ENCODE measurements at places on chromosomes 3 and 15. TPM values are rescaled to one million over a fixed set of nuclear protein-coding genes. Genes with fewer than 3 reads are reported as not detected.

DNA sequence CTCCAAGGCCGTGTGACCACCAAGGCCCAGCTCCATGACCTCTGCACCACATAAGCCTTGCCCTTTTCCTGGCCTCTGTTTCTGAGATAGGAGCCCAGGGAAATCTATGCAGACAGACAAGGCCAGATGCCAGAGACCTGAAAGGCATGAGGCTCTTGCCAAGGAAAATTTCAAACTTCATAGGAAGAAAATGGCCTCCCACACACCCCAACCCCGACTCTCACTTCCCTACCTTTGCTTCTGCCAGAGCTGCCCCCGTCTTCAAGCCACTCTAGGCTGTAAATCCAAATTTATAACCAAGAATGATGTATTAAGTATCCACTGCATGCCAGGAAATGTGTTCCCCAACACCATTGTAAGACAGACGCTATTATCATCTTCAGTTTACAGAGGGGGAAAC, 65.5 kb upstream of the HRH1 start:
- no peak for DNase-seq

- DNase-seq, result no peak
These were observed 631.6 kb upstream of the KCNMB2 start for GRCh38 chr3:177904621-177905020.

- DNase-seq, result no peak
These were observed 3.6 kb downstream of the PXK start for GRCh38 chr3:58336135-58336882.

SLC22A14 gene
- total RNA-seq, result not detected

GRCh38 chr3:63937661-63938651, 25.8 kb upstream of the SCAANT1 start:
- no peak for DNase-seq

DNA sequence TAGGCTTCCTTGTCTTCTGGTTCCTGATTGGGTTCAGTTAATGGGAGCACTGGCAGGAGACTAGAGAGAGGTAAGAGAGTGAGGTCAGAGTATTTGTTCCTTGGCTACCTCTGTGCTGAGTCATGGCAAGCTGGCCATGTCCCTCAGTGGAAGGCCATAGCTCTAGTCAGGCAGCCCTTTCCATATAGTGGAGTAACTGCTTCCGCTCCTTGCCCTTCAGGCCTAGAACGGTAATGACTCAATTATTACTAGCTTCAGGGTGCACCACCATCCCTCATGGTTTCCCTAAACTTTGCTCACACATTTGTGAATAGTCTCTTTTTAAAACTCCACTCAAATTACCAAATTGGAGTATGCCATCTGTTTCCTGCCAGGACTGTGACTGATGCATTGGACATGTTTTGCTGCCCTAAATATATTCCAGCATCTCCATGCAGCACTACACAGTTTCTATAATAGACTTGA, 10.5 kb upstream of the ANO10 start:
- peak; percentile 12 for DNase-seq

GRCh38 chr3:127183931-127184869, 8.7 kb upstream of the PRR23E start:
- DNase-seq, result no peak

- DNase-seq, result peak; percentile 75
These were observed 125.1 kb upstream of the SLC25A36 start for GRCh38 chr3:140816372-140817195.

All from Karpas-422 (cell line).